ENCODE measurements at places on chromosomes 5 and 9.
A peak's percentile ranks its signal among the peaks of the same experiment; 100 is the strongest.

DNA sequence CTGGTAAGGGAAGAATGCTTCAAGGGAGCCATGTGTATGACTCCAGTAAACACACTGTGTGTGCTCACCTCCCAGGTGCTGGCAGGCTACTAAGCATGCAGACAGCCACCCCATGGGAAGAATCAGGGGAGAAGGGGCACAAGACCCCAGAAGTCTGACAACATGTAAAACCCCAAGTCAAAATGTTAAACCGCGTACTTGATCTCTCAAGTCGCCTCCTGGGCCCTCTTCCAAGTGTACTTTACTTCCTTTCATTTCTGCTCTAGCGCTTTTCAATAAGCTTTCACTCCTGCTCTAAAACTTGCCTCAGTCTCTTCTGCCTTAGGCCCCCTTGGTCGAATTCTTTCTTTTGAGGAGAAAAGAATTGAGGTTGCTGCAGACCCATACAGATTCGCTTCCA is 31.3 kb downstream of the DAPK1 start:
- no peak for DNase-seq
- no peaks in the 10 kb centered on the region for H3K27me3 ChIP-seq
- no peaks in the 10 kb centered on the region for H3K4me1 ChIP-seq
- H3K27ac ChIP-seq = no peak overlapping the region
- H3K4me3 ChIP-seq = no peak overlapping the region

DNA sequence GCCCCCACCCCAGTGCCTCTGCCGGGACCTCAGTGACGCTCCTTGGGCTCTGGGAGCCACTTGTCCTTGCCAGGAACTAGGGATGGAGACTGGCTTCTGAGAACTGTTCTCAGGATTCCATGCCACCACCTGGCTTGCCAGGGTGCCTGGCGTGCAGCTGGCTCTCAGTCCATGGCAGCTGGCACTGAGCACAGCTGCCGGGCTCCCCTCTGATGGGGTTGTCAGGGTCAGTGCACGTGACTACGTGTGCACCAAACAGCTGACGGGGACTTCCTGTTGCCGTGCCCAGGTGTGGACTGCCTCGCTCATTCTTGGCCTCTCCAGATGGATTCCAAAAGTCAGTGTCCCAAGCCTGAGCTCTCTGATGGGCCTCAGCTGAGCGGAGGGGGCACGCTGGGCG is 9.4 kb downstream of the KCNT1 start:
- H3K27me3 ChIP-seq = no peaks in the 10 kb centered on the region
- no peaks in the 10 kb centered on the region for H3K4me1 ChIP-seq
- no peak for DNase-seq
- no peak overlapping the region for H3K4me3 ChIP-seq

DNA sequence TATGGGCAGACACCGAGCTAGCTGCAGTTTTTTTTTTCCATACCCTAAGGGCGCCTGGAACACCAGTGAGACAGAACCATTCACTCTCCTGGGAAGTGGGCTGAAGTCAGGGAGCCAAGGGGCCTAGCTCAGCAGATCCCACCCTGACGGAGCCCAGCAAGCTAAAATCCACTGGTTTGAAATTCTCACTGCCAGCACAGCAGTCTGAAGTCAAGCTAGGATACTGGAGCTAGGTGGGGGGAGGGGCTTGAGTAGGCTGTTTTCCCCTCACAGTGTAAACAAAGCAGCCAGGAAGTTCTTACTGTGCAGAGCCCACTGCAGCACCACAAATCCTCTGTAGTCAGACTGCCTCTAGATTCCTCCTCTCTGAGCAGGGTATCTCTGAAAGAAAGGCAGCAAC is 151.7 kb upstream of the HCN1 start:
- no peak for DNase-seq
- H3K4me3 ChIP-seq = no peak overlapping the region
- H3K4me1 ChIP-seq = no peaks in the 10 kb centered on the region
- H3K27ac ChIP-seq = no peak overlapping the region

DNA sequence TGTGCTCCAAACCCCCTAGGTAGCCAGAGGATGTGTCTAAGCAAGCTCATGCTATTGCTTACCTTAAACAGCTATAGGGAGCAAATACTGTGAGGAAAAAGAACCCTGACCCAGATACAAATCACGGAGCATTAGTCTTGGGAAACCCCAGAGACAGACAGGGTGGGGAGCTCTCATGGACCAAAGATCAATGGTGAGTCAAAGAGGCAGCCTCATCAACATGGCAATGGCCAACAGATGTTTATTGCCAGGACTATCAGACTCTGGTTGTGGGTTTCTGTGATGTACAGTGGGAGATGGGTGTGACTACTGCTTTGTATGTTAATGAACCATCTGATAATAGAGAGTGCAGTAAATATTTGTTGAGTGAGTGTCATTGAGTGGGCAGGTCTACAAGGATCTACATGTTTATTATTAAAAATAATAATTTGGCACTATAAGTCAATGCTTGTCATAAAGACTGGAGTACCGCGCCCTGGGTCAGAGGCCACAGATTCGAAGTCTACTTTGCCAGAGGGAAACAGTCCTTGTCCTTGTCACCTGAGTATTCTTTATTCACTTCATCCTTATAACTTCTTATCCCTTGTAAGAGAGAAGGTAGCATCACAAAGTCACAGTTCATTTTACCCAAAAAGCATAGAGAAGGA is 56.5 kb upstream of the RAI14 start:
- DNase-seq = no peak
- no peaks in the 10 kb centered on the region for H3K27me3 ChIP-seq
- no peak overlapping the region for H3K27ac ChIP-seq
- H3K4me1 ChIP-seq = no peaks in the 10 kb centered on the region
- no peak overlapping the region for H3K4me3 ChIP-seq

GRCh38 chr5:78268356-78268755 is 26.1 kb downstream of the AP3B1 start:
- no peak overlapping the region for H3K4me3 ChIP-seq
- no peak for DNase-seq
- H3K27me3 ChIP-seq = no peaks in the 10 kb centered on the region
- H3K36me3 ChIP-seq = peaks cover 3% of the 10 kb centered on the region
- H3K4me1 ChIP-seq = no peaks in the 10 kb centered on the region
- H3K27ac ChIP-seq = no peak overlapping the region

GRCh38 chr5:174553556-174553955 is 170.8 kb upstream of the MSX2 start:
- H3K27me3 ChIP-seq = no peaks in the 10 kb centered on the region
- H3K4me1 ChIP-seq = no peaks in the 10 kb centered on the region

DNA sequence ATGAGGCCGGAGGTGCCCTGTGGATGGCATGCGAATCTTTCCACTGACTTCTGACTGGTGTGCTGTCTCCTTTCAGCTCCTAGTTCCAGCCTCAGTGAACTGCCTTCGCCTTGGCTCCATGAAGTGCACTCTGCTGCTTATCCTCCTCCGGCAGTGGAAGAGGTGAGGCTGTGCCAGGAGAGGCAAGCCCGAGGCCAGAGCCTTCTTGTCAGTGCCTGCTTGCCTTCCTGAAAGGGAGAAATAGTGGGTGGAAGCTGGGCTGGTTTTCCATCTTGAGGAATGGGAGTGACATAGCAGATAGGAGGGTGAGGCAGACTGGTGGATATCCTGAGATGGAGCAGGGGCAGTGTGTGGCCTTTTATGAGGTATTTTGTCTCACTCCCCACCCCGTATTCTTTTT is 29.7 kb downstream of the SH3GLB2 start:
- H3K4me1 ChIP-seq = no peaks in the 10 kb centered on the region
- DNase-seq = no peak
- peaks cover 28% of the 10 kb centered on the region for H3K36me3 ChIP-seq

- no peak overlapping the region for H3K4me3 ChIP-seq
- no peaks in the 10 kb centered on the region for H3K27me3 ChIP-seq
- no peaks in the 10 kb centered on the region for H3K4me1 ChIP-seq
- no peaks in the 10 kb centered on the region for H3K36me3 ChIP-seq
- no peak overlapping the region for H3K27ac ChIP-seq
Measured at GRCh38 chr9:18698992-18699391, 225.0 kb downstream of the ADAMTSL1 start.

- H3K4me1 ChIP-seq = no peaks in the 10 kb centered on the region
- H3K27me3 ChIP-seq = no peaks in the 10 kb centered on the region
- no peak overlapping the region for H3K4me3 ChIP-seq
- H3K36me3 ChIP-seq = no peaks in the 10 kb centered on the region
- H3K27ac ChIP-seq = no peak overlapping the region
Measured at GRCh38 chr5:15604986-15605385, 105.0 kb downstream of the FBXL7 start.

GRCh38 chr5:66538531-66538930 is 57.7 kb upstream of the MAST4 start:
- no peaks in the 10 kb centered on the region for H3K27me3 ChIP-seq
- no peak overlapping the region for H3K4me3 ChIP-seq
- no peak for DNase-seq
- no peak overlapping the region for H3K27ac ChIP-seq

- H3K4me3 ChIP-seq = no peak overlapping the region
- no peak for DNase-seq
- no peak overlapping the region for H3K27ac ChIP-seq
Measured at GRCh38 chr9:135689011-135689410, 10.3 kb downstream of the SOHLH1 start.

DNA sequence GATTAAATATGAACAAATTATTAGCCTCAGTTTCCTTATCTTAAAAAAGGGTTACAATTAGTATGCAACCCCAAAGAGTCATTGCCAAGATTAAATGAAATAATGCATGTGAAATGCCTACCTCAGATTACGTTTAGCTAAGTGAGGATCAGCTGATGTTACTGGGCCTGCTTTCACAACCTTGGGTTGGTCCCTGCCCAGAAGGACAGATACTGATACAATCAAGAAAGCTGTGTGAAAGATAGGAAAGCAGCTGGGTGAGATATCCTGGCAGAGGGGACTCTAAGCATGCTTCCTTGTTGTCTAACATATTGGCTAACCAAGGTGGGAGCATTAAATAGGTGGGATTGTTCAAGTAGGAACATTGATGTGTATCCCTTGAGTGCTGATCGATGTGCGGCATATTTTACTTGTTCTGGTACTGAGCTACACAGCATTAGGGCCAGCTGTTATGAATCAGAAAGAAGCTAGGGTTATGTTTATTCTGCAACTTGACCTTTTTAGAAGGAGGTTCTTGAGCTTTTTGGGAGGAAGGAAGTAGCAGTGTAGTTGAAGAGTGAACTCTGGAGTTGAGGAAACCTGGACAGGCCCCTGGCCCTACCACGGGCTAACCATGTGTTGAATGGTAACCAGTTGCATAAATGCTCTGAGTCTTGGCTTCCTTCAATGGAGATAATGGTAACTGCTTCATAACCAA is 28.9 kb downstream of the SNX24 start:
- no peaks in the 10 kb centered on the region for H3K27me3 ChIP-seq
- no peak for DNase-seq
- no peaks in the 10 kb centered on the region for H3K4me1 ChIP-seq
- no peak overlapping the region for H3K4me3 ChIP-seq
- no peaks in the 10 kb centered on the region for H3K36me3 ChIP-seq

GRCh38 chr5:95711501-95712346 is 19.4 kb upstream of the RHOBTB3 start:
- no peaks in the 10 kb centered on the region for H3K27me3 ChIP-seq
- H3K27ac ChIP-seq = no peak overlapping the region
- no peak for DNase-seq
- peaks cover 5% of the 10 kb centered on the region for H3K4me1 ChIP-seq
- H3K4me3 ChIP-seq = no peak overlapping the region

DNA sequence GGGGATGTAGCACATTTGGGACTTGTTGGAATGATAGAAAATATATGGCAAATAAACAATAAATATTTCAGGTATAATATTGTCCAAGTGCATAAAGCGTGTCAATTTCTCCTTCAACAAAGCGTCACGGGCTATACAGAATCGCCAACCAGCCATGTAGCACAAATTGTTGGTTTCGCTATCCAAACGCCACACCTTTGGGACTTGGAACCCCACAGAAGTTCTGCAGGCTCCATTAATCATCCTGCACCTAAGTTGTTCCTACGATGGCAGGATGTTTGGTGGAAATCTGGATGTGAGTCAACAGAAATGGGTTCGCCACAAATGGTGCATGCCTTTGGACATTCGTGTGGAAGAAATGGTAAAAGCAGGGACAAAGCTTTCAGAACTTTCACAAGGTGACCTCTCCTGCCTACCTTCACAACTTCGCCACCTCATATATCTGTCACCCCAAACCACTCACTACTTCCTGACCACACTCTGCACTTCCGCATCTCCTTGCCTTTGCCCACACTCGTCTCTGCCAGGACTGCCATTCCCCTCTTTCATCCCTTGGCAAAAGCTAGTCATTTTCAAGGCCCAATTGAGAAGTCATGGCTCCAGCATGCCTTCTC is 95.7 kb downstream of the LHFPL2 start:
- no peaks in the 10 kb centered on the region for H3K4me1 ChIP-seq
- H3K27me3 ChIP-seq = peaks cover 6% of the 10 kb centered on the region
- H3K4me3 ChIP-seq = no peak overlapping the region
- no peak overlapping the region for H3K27ac ChIP-seq
- DNase-seq = no peak
- H3K36me3 ChIP-seq = no peaks in the 10 kb centered on the region

DNA sequence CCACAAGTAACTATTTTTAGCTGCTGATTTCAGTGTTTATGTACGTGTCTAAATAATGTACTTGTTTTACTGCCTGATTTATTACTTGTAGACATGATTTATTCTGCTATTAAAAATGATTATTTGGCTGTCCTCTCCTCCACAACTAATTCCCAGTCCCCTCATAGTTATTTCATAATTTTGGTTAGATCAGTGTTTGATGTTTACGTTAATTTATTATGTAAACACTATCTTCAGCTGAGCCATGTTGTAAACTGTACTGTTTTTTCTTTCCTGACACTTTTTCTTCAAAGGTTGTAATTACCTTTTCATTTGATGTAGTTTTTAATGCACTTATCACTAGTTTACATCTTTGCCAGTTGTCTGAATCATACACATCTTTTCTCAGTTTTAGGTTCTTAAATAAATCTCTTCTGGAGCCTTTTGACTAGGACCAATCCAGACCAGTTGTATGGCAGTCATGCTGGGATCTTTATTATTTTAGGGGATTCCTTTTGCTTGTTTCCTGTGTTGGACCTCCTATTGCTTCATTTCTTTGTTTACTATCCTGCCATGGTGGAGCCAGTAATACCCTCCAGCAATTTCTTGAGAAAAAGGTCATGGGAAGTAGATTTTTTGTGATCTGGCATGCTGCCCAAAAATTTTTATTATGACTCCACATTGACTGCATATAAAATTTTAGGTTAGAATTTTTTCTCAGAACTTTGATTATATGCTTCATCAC is 16.1 kb downstream of the AP3S1 start:
- H3K36me3 ChIP-seq = no peaks in the 10 kb centered on the region
- DNase-seq = no peak
- no peaks in the 10 kb centered on the region for H3K27me3 ChIP-seq
- no peaks in the 10 kb centered on the region for H3K4me1 ChIP-seq

- H3K27me3 ChIP-seq = no peaks in the 10 kb centered on the region
- H3K36me3 ChIP-seq = no peaks in the 10 kb centered on the region
- peak overlapping the region; percentile 91 for H3K4me3 ChIP-seq
- peak overlapping the region; percentile 70 for H3K27ac ChIP-seq
- peaks cover 19% of the 10 kb centered on the region for H3K4me1 ChIP-seq
Measured at GRCh38 chr5:150624334-150625163, 15.9 kb upstream of the SYNPO start.

- H3K4me1 ChIP-seq = no peaks in the 10 kb centered on the region
- no peaks in the 10 kb centered on the region for H3K27me3 ChIP-seq
- H3K27ac ChIP-seq = no peak overlapping the region
- H3K4me3 ChIP-seq = no peak overlapping the region
Measured at GRCh38 chr9:28782630-28783029, 1209.3 kb upstream of the C9orf72 start.
